ENCODE measurements at places on chromosomes 5 and 9. TPM values are rescaled to one million over a fixed set of nuclear protein-coding genes. Genes with fewer than 3 reads are reported as not detected.

TRIM41 gene
- 13.5 TPM for total RNA-seq

CDK5RAP2 gene
- 67.6 TPM for total RNA-seq

OR1Q1 gene
- not detected for total RNA-seq

GNA14 gene
- total RNA-seq: 0.94 TPM

SUSD3 gene
- total RNA-seq: 1.3 TPM

POLK gene
- 74.2 TPM for total RNA-seq

SMIM32 gene
- total RNA-seq: 0.63 TPM

CKMT2 gene
- total RNA-seq: 1.3 TPM

FAM120AOS gene
- total RNA-seq: 36.6 TPM

TRMO gene
- total RNA-seq: 23.5 TPM

CCL27 gene
- not detected for total RNA-seq

TAF1L gene
- 0.31 TPM for total RNA-seq

ZDHHC11 gene
- total RNA-seq: 27.5 TPM

SPINK7 gene
- not detected for total RNA-seq

ZNF879 gene
- 21.3 TPM for total RNA-seq
